ACHN (cell line): ENCODE measurements at places on chromosomes 12 and 14.
A peak's percentile ranks its signal among the peaks of the same experiment; 100 is the strongest.

DNA sequence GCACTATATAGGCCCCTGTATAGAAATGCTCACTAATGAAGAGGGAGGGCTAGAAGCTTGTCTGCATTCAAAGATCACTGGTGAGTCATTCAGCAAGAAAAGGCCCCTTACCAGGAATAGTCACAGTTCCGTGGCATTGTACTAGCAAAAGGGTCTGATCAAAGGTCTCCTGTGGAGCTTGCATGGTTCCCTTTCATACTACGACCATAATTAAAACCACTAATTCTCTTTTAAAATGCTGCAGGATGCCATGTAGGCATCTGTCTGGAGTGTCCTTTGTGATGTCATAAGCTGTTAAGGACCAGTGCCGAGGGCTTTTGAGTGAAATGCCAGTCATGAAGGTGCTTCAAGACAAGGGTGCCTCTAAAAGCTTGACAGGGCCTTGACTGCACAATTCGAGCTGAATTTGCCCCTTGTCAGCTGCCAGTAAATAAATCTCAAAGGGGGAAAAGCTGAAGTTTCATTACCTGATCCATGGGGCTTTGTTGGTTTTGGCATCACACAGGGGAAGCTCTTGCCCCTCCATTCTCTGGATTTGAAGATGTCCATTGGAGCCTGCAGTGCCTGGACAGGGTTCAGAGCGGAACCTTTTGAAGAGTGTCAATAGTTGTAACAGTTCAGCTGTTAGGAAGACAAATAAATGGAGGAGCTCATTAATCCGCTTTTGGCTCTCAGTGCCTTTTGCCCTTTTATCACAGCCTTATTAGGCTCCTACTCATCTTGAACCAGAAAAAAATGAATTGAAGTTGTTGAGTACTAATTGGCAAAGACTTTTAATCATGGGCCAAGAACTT, 69.1 kb downstream of the TMEM260 start:
- no peak for DNase-seq

DNA sequence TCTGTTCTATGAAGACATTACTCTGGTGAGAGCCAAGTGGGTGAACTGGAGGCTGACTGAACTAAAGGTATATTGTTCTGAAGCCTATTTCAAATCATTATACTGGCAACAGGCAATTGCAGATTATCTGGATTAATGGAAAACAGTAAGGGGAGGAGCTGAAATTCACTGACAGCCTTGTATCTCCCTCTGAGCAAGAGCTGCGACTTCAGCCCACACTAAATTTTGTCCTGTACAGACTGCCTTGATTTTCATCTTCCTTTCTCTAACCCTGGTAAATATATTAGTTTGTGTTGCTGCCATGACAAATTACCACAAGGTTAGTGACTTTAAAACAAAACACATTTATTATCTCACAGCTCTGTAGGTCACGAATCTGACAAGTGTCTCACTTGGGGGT, 231.1 kb downstream of the SLC2A13 start:
- DNase-seq = no peak

DNA sequence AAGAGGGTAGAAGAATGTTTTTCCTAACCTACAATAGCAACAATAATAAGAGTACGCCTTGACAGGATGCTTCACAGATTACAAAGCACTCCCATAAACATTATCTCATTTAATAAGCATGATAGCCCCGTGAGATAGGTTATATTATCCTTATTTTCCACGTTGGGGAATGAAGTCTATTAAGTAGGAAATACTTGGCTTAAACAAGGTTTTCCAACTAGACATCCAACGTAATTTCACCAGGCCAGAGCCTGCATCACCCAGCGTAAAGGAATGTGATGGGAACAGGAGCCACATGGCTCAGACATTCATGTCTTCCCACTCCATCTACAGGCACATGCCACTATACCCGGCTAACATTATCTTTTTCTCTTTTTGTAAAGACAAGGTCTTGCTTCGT, 223.4 kb upstream of the AMIGO2 start:
- no peak for DNase-seq

DNA sequence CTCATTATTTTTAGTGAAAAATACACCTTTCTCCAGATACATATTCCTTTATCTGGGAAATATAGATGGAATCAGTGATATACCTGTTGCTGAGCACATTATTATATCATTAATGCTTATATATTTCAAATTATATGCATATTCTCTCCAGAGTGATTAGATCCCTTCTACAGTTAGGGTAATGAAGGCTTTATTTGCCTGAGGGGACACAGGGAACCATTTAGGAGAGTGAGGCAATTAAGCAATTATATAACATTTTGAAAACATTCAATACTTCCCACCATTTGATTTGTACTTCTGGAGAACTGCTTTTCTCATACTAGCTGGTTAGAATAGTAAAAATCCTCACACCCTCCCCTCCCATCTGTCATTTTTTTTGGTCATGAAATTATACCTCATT, 212.8 kb upstream of the NOVA1 start:
- DNase-seq = no peak

DNA sequence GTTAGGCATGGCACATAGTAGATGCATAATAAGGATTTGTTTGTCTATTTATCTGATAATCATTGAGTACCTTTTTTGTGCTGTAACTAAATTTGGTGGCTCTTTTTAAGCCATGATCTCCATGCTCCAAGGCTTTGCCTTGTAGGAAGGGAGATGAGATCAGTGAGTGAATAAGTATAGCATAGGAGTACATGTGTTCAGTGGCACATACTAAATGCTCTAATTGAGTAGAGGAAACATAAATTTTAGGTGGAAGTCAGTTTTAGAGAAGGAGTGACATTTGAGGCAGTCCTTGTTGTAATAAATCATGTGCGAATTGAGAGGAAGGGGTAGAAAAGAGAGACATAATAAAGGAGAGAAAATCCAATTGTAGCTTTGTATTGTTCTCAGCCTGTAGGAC, 482.6 kb downstream of the NRXN3 start:
- no peak for DNase-seq

- DNase-seq = no peak
Measured at GRCh38 chr12:120490833-120491512, 4.9 kb upstream of the DYNLL1 start.

DNA sequence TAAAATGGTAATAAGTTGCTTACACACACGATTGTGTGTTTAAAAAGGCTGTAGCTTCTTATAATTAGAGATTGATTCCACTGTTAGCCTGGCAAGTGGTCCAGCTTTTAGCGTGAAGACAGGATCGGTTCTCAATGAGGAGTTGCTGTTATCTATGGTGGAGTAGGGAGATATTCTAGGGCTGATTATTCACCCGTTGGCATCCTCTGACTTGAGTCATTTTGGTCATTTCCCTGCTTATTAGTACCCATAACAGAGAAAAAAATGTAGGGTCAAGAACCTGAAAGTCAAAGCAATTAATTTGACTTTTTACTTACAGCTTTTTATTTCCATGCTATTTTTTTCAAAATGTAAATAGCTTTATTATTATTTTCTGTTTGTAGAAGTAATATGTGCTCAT, 76.0 kb downstream of the KCNK13 start:
- no peak for DNase-seq

DNA sequence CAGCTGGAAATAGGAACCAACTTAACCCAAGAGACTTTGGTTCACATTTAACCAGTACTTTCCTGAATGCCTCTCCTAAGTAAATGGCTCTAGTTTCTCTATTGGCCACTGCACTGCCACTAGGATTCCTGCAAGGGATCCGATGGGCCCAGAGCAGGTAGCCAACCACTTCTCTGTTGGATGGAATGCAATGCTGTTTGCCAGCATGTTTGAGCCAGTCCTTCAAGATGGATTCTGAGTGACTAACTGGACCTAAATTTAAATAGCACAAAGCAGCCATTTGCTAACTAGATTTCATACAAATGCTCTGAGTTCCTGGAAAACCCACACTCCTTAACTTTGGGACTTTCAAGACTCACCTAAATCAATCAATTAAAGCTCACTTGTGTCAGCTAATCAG, 9.5 kb upstream of the CLEC2D start:
- DNase-seq = no peak

DNA sequence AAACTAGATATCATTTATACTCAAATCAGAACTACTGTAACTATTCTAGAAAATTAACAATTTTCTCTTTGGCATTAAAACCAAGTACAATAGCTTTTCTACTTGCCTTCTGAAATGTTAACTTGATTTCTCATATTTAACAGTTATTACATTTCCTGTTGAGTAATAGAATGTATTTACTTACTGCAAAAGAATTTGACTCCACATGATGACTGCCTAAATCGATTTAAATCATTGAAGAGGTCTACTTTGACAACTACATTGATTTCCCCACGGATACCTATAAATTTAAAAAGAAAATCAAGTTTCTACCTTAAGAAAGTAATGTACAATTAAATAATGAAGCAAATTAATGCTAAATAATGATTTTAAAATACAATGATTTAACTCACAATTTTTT, 18.9 kb downstream of the C2CD5 start:
- no peak for DNase-seq

DNA sequence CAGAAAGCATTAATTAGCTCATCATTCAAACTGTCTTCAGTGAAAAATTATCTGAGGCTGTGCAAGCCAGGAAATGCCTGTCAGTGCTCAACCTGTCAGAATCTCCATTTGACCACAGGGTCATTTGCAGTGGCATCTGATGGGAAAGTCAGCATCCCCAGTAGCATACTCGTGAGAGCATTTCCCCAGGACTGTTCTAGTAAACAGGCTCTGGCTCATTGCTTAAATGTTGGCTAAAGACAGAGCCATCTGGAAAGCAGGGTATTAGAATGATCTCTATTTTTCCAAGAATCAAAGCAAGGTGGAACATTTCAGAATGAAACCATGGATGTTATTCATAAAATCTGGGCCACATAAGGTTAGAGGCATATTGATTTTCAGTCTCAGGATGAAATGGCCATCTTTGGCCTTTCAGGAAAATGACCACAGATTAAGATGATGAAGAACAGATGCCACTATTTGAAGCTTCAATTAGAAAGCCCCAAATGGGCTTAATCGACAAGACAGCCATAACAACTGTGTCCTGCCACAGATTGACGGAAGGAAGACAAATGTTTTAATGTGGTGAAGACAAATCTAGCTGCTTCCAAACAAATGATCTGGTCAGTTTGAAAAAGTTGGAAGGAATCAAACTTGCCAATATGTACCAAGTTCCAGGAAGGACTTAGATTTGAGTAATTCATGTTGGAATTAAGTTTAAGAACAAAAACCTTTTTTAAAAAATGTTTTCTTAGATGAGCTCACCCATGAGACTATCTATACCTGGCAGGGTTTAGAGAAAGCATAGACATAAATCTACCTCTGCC, 94.0 kb upstream of the FAR2 start:
- no peak for DNase-seq

- no peak for DNase-seq
Measured at GRCh38 chr12:68768431-68768939, 22.5 kb downstream of the SLC35E3 start.

DNA sequence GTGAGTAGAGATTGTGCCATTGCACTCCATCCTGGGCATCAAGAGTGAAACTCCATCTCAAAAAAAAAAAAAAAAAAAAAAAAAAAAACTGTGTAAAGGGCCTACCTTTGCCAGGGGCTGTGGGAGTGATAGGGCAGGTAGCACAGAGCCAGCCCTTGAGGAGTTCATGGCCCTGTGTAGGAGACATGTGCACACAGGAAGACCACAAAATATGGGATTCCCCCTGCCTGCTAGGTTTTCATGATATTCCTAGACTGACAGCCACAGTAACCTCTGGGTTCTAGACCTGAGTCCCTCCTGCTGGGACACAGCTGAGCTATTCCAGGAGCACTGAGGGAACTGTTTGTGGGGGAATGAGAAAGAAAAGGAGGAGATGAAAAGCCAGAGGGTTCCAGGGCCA, 8.3 kb upstream of the SPTSSA start:
- DNase-seq = no peak

GRCh38 chr12:4211372-4211771, 62.2 kb upstream of the CCND2 start:
- no peak for DNase-seq

GRCh38 chr12:100857418-100857817, 62.8 kb downstream of the ANO4 start:
- no peak for DNase-seq

DNA sequence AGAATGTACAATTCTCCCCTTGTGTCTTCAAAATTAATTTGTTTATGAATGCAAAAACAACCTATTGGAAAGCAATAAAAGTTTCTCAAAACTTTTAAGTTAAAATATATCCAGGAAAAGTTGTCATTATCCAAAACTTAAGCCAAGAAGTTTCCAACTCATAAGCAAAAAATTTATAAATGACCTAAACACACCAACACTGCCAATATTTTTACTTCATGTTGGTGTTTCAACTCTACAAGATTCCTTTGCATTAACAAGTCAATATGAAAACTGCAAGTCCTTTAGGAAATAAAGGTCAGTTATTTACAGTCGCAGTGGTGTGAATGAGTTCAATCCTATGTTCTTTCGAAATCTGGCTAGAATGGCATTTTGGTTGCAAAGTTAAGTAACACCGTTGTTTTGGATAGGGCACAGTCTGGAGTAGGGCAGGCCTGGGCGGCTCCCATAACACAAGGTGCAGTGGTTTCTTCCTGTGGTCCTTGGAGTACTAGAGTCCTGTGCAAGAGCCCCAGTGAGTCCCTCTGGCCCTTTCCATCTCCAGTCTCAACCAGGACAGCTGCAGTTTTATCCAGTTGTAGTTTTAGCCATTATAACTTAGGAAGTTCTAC, 151.4 kb downstream of the MED13L start:
- DNase-seq = peak; percentile 22

DNA sequence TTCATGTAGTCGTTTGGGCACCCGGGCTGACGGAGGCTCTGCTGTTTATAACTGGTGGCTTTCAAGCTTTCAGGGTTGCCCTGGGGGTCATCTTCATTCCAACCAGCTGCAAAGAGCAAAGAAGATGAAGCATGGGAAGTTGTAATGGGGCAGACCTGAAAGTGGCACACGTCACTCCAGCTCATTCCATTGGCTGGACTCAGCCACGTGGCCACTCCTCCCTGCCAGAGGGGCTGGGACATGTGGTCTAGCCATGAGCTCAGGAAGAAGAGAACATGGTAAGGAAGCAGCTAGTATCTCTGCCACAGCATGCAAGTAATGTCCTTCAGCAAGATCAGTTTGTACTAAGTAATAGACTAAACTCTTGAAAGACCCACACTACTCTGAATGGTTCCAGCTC, 51.7 kb upstream of the FERMT2 start:
- no peak for DNase-seq

DNA sequence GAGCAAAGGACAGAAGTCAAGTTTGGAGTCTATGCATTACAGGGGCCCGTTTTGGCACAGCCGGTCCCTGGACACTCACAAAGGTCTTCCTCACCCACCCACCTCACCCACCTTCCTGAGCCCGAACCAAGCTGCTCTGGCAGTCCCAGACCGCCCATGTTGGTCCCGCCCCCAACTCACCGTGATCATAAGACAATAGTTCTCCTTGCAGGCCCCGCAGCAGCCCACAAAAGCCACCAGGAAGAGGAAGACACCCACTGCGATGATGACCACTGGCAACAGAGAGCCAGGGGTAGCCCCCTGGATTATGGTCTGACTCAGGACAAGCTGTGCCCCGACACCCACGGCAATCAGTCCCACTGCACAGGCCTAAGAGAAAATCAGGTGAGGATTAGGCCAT, 1.8 kb downstream of the CD63 start:
- no peak for DNase-seq

GRCh38 chr12:104025771-104026170, 24.2 kb downstream of the GLT8D2 start:
- DNase-seq = no peak

- DNase-seq = no peak
Measured at GRCh38 chr12:31219521-31219920, 106.4 kb downstream of the SINHCAF start.

GRCh38 chr12:50220363-50220995, 53.3 kb upstream of the CERS5 start:
- no peak for DNase-seq
